Suprapubic skin (tissue), 4 donors: ENCODE measurements at places on chromosomes 6 and 20.

- DNase-seq: no peak
Measured at GRCh38 chr20:44115181-44115580, 71.8 kb downstream of the JPH2 start.

- no peak for DNase-seq
Measured at GRCh38 chr6:30769088-30769852, 24.9 kb upstream of the IER3 start.

DNA sequence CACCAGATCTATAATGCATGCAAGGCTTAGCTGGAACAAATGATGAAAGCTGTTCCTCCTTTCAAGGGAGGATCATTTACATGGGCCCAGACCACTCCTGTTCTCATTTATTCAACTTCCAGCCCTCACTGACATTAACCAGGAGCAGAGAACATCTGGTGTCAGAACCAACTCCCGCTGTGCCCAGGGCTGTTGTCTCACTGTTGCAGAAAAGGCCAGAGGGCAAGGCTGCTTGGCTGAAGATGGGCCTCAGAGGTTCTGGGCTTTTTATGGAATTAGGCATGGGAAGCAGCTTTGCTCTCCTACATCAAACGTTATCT, 164.2 kb downstream of the GMPR start:
- no peak for DNase-seq

- DNase-seq: no peak
Measured at GRCh38 chr6:32700391-32701040, 34.1 kb upstream of the HLA-DQB1 start.

GRCh38 chr6:25334793-25335192, 55.6 kb downstream of the CARMIL1 start:
- DNase-seq: no peak

- no peak for DNase-seq
Measured at GRCh38 chr6:26161322-26161721, 74.1 kb downstream of the HFE start.

- DNase-seq: no peak
Measured at GRCh38 chr6:169503422-169504152, 198.2 kb downstream of the WDR27 start.

GRCh38 chr6:167410462-167410861, 85.6 kb downstream of the TTLL2 start:
- DNase-seq: no peak

GRCh38 chr6:162058281-162058875, 669.2 kb downstream of the PRKN start:
- DNase-seq: no peak

- DNase-seq: no peak
Measured at GRCh38 chr6:4655196-4656025, 120.8 kb upstream of the CDYL start.

- no peak for DNase-seq
Measured at GRCh38 chr20:62677678-62678077, 31.0 kb upstream of the NTSR1 start.
